Sigmoid colon (tissue), 7 donors: ENCODE measurements at places on chromosomes 4 and X. TPM values are rescaled to one million over a fixed set of nuclear protein-coding genes. Genes with fewer than 3 reads are reported as not detected.

GRCh38 chrX:11319806-11320520 lies 26.8 kb downstream of the AMELX start:
- no peak for DNase-seq

- DNase-seq, result no peak
Measured at GRCh38 chr4:91754716-91755115, 549.0 kb upstream of the GRID2 start.

DNA sequence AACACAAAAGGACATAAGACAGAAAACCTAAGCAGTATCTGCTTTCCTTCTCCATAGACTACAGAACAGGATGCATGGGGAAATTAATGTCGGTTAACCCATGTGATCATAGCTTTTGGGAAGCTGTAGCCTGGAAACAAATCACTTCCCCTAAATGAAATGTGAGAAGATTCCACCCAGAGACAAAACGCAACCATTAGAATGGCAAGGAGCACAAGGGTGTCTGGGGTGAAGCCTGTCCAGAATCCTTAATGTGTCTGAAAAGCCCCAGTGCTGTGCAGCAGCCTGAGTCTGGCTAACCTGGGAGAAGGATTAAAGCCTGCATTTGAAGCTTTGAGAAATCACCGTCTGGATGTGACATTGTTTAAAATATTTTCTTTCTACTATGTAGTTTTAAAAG lies 213.3 kb downstream of the ANKRD50 start:
- no peak for DNase-seq

Gene EDA
- total RNA-seq, result 3.6 TPM

Gene TBL1X
- total RNA-seq, result 25.8 TPM

Gene CLDN34
- total RNA-seq, result 0.68 TPM

Gene NAA11
- total RNA-seq, result not detected

Gene NHSL2
- 8.1 TPM for total RNA-seq
